ENCODE measurements at places on chromosomes 1 and 21. TPM values are rescaled to one million over a fixed set of nuclear protein-coding genes. Genes with fewer than 3 reads are reported as not detected.

DNA sequence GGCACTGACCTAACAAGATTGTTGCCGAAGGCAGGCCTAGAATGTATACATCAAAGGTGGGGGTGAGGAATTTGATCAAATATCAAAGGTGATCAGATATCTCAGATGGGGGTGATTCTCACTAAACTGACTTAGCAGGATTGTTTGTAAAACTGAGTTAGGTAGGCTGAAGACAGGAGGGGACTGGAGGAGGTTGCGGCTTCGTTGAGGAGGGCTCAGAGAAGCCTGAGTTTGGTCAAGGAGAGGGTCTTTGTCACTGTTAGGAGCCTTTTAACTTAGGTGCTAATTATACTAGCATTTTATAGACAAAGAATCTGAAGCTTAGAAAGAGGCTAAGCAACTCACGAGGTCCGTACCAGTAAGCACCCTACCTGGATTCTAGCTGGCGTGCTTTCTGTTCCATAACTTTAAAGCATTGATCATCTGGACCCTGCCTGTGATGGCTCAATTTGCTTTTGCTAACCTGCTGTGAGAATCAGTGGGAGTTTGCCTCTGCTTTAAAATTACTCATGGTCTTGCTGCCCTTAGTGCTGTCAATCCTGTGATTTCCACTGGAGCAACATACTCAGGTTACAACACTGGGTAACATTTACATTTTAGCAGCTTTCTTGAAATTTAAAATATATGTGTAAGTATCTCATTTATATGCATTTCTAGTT is 49.8 kb downstream of the ITSN1 start:
- no peak for DNase-seq

GRCh38 chr1:39805385-39805784 is 16.7 kb upstream of the BMP8B start:
- no peak for DNase-seq

DNA sequence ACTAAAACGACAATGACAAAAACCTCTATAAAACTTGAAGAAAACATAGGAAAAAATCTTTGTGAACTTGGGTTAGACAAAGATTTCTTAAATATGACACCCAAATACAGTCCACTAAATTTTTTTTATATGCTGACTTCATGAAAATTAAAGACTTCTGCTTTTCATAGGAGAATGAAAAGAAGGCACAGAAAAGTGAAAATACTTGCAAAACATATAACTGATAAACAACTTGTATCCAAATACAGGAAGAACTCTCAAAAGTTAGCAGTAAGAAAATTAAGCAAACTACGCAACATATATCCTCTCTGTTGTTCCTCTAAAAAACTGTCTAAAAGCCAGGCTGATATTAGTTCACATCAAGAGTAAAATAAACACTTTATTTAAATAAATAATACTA is 53.6 kb downstream of the KIFAP3 start:
- no peak for DNase-seq

DNA sequence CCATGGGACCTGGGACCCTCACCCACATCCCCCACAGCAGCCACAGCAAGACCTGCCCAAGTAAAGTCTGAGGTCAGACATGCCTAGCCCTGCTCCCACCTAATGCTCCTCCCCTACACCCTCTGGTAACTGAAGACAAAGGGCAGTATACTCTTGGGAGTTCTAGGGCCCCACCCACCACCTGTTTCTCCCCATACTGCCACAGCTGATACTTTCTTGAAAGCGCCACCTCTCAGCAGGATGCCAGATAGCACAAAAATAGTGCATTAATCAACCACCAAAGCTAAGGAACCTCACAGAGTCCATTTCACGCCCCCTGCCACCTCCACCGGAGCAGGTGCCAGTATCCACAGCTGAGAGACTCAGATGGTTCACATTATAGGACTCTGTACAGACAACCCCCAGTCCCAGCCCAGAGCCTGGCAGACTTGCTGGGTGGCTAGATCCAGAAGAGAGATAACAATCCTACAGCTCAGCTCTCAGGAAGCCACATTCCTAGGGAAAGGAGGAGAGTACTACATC is 238.1 kb downstream of the LRRC40 start:
- peak; percentile 60 for DNase-seq

The BCL2L15 gene
- 0.57 TPM for total RNA-seq

The HNRNPCL2 gene
- total RNA-seq: not detected

The CDC7 gene
- total RNA-seq: 9.2 TPM

The TIAM1 gene
- total RNA-seq: 7.0 TPM

The ARTN gene
- not detected for total RNA-seq

The SLC6A9 gene
- 0.40 TPM for total RNA-seq
